ENCODE measurements at places on chromosomes 7 and 10.

DNA sequence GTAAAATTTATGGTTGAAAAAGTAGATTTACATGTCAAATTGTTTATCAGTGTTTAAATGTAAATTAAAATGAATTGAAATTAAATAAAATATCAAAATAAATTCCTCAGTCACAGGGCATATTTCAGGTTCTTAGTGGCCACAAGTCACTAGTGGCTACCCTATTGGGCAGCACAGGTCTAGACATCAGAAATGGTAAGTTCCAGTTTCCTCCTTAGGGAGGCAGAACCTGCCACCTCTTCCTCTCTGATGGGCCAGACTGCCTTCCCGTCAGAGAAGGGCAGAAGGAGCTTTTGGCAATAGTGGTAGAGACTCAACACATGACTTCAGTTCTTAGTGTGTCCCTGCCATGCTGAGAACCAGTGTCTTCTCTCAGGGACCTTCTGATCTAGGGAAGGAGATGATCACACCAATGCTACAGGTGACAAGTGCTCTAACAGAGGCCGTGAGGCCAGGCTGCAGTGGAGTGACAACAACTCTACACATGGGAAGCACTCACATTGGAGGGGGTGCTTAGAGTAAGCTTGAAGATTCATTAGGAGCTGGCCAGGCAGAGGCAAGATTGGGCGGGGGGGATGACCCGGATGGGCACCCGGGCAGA, 14.4 kb upstream of the PCBD1 start:
- DNase-seq: no peak

DNA sequence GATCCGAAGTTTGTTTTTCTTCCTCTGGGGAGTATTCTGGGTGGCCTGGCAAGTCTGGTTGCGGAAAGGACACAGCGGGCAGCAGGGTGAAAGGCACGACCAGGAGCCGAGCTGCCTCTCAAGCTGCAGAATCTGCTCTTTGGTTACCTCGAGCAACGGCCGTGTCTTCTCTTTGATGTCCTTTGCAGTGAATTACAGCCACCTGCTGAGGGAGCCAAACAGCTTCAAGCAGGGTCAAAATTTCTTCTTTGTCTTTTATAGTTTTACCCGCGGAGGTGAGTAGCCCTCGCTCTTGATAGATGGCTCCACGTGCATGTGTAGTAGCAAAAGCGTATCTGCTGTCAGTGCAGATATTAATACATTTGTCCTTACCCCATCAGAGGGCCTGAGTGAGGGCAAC, 177.3 kb upstream of the MBL2 start:
- DNase-seq: no peak

DNA sequence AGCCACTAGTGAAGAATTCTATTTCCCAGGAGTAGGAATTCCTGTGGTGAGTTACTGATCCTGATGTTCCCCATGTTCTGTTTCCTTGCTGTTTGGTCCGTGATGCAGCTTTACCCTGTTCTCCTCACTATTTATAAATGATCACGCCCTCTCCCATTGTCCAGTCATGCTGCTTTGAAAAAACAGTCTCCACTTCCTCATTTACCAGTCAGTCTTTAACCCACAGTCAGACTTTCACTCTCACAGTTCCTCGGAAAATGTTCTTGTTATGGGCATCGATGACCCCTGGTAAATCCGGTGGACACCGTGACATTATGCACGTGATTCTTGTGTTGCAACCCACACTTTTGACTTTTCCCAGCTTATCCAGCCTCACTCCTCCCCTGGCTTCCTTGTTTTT, 14.4 kb downstream of the SCIN start:
- no peak for DNase-seq

GRCh38 chr7:159030490-159031134, 114.1 kb downstream of the VIPR2 start:
- no peak for DNase-seq

DNA sequence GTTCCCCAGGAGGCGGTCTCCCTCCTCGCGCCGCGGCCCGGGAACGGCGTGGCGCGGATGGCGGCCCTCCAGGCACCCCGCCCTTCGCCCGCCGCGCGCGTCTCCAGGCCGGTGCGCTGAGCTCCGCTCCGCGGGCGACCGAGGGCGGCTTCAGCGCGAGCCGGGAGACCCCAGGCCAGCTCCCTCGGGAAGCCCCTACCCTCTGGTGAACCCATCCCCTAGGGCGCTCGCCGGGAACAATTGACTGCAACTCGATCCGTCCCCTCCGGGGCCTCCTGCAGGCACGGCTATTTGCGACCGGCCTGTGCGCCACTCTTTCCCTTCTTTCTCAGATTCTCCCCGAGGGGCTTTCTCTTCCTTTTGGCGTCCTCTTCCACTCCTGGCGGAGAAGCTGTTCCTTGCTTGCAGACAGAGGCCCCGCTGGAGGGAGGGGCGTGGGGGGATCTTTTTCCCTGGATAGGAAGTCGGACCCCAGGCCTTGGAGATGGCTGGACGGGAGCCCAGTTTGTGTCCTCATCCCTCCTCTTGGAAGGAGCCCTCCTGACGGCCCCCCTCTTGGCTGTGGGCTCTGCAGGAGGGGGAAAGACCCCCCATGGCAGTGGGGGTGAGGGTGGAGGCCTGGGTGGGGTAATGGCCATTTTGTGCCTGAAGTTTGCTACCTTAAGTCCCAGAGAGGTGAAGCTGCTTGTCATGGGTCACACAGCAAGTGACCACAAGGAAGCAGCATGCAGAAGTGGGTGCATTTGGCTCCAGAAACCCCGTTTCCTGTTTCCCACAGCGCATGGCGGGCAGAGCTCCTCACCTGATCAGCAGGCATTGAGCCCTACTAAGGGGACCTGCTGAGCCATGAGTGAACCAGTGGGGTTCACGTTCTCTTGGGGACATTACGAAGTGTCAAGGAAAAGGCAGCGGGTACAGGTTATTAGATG, 171.2 kb upstream of the TNRC18 start:
- DNase-seq: no peak

- no peak for DNase-seq
Observed at GRCh38 chr7:132592231-132592920, 16.1 kb upstream of the PLXNA4 start.

- DNase-seq: no peak
Observed at GRCh38 chr10:48605786-48606529, 1.1 kb upstream of the ARHGAP22 start.

GRCh38 chr7:100171840-100172239, 3.4 kb upstream of the GAL3ST4 start:
- DNase-seq: no peak

GRCh38 chr10:34171957-34172527, 643.1 kb downstream of the PARD3 start:
- DNase-seq: no peak

DNA sequence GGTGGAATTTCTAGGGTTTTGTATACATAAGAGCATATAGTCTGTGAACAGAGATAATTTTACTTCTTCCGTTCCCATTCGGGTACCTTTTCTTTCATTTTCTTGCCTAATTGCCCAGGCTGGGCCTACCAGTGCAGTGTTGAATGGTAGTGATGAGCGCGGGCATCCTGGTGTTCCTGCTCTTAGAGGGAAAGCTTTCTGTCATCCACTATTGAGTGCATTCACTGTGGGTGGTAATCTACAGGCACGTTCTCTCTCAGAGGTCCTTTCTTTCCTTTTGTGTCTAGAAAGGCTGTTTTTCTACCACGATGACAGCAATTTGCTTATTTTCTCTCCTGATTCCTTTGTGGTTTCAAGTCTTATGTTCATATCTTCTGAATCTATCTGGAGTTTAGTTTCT, 65.0 kb downstream of the INPP5A start:
- DNase-seq: no peak
